HFFc6 (cell line): ENCODE measurements at places on chromosomes 2 and 18. TPM values are rescaled to one million over a fixed set of nuclear protein-coding genes. Genes with fewer than 3 reads are reported as not detected.

GRCh38 chr18:29104671-29105070 is 927.7 kb upstream of the CDH2 start:
- DNase-seq: no peak

DNA sequence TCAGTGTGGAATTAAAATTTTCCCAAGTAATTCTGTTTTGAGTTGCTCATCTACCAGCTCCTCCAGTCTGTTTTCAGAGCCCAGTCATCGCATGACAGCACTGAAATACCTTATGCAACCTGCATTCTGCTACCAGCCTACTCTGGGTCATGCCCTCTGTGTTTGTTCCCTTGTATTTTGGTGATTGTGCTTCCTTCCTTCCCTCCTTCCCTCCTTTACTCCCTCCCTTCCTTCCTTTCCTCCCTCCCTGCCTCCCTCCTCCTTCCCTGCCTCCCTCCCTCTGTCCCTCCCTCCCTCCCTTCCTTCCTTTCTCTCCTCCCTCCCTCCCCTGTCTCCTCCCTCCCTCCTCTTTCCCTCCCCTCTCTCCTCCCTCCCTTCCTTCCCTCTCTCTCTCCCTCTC is 289.6 kb downstream of the CDH2 start:
- DNase-seq: peak; percentile 33

The TMEM178A gene
- 0.60 and 0.70 TPM in 2 replicates for total RNA-seq

The PROM2 gene
- total RNA-seq: 0.08 to 0.41 TPM (median 0.27 TPM) in 3 replicates

- DNase-seq: no peak
Observed at GRCh38 chr2:177568390-177568789, 175.8 kb downstream of the AGPS start.

DNA sequence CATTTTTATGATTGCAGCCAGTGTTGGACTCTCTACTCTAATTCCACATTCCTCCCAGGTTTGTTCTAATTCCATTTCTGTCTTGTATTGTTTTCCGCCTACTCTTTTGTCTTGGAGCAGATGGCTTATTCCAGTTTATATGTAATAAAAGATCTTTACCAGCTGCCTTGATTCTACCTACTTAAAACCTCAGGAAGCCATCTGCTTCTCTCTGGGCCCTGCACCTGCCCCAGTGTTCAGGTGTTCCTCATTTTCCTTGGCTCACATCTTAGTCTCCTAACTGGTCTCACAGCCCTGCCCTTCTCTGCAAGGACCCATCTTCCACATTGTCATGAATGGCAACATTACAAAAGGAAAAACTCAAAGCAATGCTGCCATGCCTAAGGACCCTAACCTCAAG is 21.0 kb upstream of the IL37 start:
- DNase-seq: no peak

DNA sequence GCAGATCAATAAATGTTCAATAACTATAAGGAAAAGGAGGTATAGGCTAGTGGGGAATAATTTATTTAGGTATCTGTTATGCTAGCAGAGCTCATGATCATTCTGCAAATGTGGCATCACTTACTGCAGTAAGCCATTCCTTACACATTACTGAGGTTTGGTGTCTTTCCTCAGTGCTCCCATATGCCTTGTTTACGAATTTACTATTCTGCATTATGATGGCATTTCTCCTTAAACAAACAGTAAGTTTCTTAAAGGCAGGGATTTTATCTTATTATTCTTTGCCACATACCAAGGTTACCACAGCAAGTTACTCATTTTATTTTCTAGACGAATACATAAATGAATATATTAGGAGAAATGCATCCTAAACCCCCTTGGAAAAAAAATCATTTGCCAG is 88.4 kb downstream of the DSEL start:
- DNase-seq: peak; percentile 61
